ENCODE measurements at places on chromosomes 13 and 19.
A peak's percentile ranks its signal among the peaks of the same experiment; 100 is the strongest.

DNA sequence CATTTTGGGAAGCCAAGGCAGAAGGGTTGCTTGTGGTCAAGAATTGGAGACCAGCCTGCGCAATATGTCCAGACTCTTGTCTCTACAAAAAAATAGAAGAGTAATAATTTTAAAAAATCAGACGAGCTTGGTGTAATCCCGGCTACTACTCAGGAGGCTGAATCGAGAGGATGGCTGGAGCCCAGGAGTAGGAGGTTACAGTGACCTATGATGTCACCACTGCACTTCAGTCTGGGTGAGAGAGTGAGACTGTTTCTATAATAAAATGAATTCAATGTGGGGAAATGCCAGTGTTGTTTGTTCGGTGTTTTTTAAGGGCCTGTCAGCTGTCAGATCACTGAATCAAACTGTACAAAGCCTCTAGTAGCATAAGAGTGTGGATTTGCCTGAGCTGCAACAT is 1.2 kb upstream of the FBXL3 start:
- DNase-seq = no peak

DNA sequence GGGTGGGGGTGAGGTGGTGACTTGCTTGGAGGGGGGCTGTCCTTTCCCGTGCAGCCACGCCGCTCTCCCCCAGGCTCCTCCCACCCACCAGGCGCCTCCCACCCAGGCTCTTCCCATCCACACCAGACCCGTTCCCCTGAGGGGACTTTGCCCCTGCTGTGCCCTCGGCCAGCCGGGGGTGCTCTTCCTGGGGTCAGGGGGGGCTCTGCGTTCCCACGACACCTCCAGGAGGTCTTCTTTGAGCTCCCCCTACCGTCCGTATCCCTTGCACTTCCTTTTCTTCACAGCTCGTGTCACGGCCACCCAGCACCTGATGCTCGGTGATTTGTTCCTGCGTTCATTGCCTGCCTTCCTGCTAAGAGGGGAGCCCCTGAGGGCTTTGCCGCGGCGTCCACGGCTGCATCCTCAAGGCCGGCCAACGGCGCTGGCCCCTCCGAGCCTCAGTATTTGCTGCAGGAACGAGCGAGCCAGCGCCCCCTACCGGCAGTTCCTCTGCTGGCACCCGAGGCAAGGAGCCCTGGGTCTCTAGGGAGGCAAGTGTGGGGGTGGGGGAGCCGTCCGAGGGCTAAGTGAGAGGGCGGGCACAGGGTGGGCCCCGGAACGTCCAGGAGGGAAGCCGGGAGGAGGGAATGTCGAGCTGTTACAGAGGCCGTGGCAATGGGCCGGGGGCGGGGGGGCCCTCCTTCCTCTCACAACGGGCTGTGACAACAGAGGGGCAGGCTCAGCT is 11.8 kb downstream of the LRRC4B start:
- DNase-seq = peak; percentile 93

GRCh38 chr19:41189425-41190065 is 3.5 kb upstream of the CYP2S1 start:
- DNase-seq = no peak

GRCh38 chr19:49301165-49301865 is 23.7 kb downstream of the SLC6A16 start:
- peak; percentile 85 for DNase-seq

DNA sequence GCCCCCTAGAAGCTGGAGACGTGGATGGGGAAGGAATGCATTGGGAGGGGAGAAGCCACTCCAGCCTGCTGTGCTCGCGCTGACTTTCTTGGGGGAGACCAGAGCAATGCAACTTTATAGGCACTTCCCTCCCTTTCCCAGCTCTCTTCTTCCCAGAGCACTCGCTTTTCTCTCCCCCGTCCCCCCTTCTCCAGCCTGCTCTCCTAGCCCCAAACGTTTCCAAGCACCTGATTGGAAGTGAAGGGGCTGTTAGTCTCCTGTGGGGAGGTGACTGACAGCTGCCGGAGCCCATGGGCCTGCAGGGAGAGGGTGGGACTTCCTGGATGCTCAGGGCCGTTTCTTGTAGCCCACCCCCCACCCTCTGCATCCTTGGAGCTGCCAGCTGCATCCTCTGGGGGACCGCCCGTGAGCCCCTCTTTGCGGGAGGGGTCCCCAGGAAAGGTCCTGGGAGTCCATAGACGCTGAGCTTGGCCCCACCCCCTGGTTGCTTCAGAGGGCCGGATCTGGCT is 2.5 kb downstream of the HDGFL2 start:
- peak; percentile 89 for DNase-seq

DNA sequence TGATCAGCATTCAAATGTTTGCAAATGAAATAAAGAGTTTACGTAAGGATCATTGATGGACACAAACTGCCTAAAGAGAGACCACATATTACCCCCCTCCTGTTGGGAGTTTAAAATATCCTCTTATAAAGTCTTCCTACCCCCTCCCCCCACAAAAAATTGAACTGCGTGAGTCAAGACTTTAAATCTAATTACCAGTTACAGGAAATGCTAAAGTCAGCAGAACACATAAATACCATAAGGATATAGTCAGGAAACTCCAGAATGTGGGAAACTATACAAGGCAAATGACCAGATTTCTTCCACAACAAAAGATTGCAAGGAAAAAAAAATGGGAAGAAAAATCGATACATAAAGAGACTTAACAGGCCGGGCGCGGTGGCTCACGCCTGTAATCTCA is 44.4 kb upstream of the FARP1 start:
- DNase-seq = no peak

DNA sequence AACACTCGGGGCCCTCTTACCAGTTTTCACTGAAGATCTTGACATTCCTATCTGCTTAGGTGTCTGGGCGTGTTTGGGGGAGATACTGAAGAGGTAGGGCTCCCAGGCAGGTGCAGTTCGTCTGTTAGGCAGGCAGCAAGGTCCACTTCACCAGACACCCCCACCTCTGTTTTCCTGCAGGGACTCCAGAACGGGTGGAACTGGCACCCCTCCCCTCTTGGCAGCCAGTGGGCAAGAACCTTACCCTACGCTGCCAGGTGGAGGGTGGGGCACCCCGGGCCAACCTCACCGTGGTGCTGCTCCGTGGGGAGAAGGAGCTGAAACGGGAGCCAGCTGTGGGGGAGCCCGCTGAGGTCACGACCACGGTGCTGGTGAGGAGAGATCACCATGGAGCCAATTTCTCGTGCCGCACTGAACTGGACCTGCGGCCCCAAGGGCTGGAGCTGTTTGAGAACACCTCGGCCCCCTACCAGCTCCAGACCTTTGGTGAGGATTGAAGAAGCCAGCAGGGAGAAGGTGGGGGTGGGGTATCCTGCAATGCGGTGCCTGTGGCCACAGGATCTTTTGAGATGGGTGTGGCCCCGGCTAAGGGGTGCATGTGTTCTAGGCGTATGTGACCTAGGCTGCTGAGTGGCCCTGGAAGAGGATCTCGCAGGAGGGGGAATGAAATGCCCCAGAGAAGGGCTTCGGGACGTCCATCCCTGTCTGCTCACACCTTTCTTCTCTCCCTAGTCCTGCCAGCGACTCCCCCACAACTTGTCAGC is 3.3 kb upstream of the ICAM4 start:
- DNase-seq = no peak

DNA sequence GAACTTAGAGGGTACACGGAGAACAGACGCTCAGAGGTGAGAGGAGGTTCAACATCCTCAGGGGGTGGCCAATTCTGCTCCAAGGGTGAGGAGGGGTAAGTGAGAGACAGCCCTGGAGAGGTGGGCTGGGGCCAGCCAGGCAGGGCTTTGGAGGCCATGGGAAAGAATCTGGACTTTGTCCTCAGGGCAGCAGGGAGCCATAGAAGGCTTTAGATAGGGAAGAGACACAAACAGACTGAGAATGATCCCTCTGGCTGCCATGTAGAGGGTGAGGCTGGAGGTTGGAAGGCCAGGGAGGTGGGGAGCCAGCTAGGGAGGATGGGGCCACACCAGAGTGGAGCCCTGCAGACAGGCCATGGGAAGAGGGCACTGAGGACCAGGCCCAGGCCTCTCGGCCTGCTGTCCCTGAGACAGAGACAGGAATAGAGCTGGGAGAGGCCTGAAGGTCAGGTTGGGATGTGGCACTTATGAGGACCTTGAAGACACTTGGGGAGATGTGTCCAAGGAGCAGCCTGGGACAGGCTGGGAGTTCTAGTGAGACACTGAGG is 29.2 kb upstream of the CCNP start:
- no peak for DNase-seq

- no peak for DNase-seq
Observed at GRCh38 chr19:31256593-31256960, 92.7 kb downstream of the TSHZ3 start.

- DNase-seq = no peak
Observed at GRCh38 chr13:33514362-33514761, 228.8 kb upstream of the STARD13 start.

GRCh38 chr13:49302817-49303216 is 55.1 kb downstream of the CDADC1 start:
- DNase-seq = no peak

GRCh38 chr19:4172861-4173473 is 9.4 kb downstream of the SIRT6 start:
- peak; percentile 52 for DNase-seq

DNA sequence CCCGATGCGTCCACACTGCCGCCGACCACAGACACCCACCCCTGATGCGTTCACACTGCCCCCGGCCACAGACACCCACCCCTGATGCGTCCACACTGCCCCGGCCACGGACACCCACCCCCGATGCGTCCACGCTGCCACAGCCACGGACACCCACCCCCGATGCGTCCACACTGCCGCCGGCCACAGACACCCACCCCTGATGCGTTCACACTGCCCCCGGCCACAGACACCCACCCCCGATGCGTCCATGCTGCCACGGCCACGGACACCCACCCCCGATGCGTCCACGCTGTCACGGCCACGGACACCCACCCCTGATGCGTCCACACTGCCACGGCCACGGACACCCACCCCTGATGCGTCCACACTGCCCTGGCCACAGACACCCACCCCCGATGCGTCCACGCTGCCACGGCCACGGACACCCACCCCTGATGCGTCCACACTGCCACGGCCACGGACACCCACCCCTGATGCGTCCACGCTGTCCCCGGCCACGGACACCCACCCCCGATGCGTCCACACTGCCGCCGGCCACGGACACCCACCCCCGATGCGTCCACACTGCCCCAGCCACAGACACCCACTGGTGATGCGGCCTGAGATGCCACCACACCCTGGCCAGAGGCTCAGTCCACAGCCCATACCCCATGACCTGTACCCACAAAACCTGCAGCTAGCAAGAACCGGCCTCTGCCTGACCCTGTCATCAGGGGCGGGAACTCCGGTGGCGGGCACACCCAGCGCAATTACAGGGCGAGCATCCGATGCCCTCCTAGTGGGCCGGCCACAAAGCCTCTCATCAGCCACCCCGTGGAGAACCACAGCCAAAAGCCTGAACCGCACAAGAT is 28.4 kb downstream of the RASA3 start:
- DNase-seq = peak; percentile 9

DNA sequence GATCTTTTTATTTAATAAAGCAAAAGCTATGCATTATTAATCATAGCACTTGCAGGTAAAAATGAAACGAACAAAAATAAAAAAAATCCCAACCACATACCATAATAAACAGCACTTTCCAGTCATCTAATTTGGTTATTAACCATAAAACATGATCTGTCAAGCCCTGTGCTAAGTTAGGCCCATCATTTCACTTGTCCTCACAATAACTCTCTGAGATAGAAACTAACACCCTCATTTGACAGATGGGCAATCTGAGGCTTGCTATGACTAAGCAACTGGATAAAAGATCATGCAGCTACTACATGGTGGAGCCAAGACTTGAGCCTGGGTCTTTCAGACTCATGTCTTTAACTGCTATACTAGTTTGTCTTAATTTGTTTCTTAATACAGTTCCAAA is 21.8 kb downstream of the PROSER1 start:
- no peak for DNase-seq

DNA sequence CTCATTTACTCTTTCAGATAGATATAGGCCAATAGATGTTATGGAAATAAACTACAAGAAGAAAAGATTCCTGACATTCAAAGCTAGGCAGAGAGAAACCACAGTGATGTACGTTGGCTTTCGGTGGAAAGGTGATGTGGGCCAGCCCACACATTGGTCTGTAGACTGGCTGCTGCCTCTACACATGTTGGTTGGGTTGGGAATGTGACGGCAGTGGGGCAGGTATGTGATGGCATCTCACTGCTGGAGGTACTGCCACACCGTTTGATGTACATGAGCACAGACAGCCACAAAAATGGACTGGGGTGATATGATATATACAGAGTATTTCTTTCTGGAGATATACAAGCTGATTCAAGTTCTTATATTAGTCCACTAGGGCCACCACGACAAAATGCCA is 69.4 kb downstream of the C13orf42 start:
- DNase-seq = no peak

- DNase-seq = no peak
Observed at GRCh38 chr13:88360761-88361160, 689.6 kb downstream of the SLITRK5 start.

DNA sequence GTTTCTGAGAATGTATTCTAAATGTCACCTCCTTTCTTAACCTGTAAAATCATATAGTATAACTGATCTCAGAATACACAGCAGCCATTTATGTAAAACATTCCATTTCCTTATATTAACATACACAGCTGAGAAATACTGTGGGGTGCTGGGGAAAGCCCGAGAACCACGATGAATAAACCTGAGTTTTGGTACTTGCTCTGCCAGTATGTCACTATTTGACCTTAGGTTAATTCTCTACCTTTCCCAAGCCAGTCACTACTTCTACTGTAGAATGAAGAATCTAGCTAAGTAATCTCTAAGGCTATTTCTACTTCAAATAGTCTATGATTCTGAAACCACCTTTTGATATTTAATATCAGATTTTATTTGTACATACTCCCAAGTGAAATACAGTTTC is 173.7 kb downstream of the TBC1D4 start:
- DNase-seq = no peak

DNA sequence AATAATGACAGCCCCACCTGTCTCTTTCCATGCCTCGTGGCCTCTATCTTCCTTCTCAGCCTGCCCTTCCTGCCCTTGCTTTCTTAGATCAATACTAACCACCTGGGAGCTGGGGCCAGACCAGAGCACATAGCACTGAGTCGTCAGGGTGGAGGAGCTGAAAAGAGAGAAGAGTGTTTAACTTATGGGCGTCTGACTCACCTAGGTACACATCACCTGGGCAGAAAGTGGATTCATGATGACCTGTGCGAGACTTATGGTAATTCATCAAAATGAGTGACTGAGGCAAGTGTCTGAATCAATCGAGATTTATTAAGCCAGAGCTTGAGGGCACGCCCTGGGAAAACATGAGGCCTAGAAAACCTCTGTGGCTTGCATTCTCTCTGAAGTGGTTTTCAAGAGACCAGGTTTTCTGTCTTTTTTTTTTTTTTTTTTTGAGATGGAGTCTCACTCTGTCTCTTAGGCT is 19.2 kb downstream of the CEACAM6 start:
- no peak for DNase-seq

GRCh38 chr19:8615024-8615423 is 4.5 kb upstream of the ADAMTS10 start:
- no peak for DNase-seq

Data from BE2C (cell line).